Renal cortex interstitium (tissue), 15 donors: ENCODE measurements at places on chromosomes 4 and X. TPM values are rescaled to one million over a fixed set of nuclear protein-coding genes. Genes with fewer than 3 reads are reported as not detected.

DNA sequence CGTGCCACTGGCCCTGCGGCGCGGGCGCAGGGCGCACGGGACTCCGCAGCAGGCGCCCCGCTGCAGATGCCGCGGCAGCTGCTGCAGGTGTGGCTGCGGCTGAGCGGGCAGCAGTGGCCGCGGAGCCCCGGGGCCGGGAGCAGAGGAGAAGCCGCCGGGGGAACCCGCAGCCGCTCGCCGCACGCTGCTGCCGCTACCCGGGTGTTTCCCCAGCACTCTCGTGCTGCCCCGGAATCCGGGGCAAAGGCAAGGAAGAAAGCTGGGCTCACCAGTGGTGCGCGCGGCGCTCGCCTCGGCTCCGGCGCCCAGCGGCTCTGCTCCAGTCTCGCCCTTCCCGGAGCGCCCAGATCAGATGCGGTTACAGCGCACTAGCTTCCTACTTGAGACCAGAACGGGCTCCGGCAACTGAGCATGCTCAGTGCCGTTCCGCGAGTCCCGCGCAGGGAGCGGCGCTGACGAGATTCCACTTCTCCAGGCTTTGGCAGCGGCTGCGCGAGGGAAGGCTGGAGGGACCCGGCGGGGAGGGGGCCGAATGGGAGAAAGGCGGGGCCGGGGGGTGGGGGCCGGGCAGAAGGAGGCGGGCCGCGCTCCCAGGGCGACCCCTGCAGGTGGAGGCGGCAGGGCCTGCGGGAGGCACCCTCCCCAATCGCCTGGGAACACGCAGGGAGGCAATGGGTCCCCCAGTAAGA, at the start of gene APBB2:
TSS of gene APBB2 (minus strand) at position 407 of the 689 bp plus-strand sequence. CDS start 181,288 bp downstream, outside the sequence.
- DNase-seq = peak; percentile 95

GRCh38 chr4:26583538-26583864, 383 bp upstream of the TBC1D19 start:
- no peak for DNase-seq

- DNase-seq = no peak
Measured at GRCh38 chr4:81380437-81380836, 91.3 kb downstream of the RASGEF1B start.

GRCh38 chr4:181173046-181173445, 1070.2 kb upstream of the TENM3 start:
- DNase-seq = no peak

DNA sequence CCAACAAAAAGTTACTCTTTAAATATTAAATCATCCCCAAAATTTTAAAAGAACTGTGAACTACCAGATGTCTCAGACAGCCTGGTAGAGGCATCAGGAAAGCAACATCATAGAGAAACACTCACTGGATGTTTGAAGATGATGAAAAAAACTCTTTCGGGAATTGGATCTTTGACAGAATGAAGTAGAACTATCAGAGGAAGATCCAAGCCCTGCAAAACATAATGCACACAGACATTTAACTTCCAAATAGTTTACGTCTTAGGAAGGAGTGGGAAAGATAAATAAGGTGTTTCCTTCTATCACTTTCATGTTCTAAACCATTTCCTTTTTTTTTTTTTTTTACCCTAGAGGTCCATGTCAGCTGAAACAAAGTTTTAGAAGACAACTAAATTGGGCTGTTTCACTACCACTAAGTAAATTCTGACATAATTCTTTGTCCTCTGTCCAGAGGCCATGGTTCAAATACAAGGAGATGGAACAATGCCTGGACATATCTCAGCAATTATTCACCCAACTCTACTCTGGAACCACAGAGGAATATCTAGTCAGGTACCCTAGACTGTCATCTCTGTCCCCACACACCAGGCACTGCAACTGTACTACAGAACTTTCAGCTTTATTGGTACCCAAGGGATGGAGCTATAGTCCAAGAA, 217.7 kb upstream of the INTU start:
- DNase-seq = no peak

DNA sequence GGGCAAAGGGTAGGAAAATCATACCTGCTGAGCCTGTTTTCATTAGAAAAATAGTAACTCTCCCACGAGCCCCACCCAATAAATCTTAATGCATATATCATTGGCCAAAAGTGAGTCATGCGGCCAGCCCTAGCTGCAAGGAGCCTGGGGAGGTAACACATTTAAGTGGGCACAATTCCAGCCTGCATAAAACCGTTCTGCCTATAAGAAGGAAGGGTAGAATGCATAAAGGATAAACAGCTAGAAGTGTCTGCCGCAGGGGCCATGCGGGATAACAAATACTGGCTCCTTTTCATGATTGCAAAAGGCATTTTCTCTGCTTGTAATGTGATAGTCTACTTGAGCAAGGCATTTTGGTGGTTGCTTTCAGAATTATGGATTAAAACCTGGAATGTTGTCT, 37.1 kb downstream of the EFHC2 start:
- no peak for DNase-seq

DNA sequence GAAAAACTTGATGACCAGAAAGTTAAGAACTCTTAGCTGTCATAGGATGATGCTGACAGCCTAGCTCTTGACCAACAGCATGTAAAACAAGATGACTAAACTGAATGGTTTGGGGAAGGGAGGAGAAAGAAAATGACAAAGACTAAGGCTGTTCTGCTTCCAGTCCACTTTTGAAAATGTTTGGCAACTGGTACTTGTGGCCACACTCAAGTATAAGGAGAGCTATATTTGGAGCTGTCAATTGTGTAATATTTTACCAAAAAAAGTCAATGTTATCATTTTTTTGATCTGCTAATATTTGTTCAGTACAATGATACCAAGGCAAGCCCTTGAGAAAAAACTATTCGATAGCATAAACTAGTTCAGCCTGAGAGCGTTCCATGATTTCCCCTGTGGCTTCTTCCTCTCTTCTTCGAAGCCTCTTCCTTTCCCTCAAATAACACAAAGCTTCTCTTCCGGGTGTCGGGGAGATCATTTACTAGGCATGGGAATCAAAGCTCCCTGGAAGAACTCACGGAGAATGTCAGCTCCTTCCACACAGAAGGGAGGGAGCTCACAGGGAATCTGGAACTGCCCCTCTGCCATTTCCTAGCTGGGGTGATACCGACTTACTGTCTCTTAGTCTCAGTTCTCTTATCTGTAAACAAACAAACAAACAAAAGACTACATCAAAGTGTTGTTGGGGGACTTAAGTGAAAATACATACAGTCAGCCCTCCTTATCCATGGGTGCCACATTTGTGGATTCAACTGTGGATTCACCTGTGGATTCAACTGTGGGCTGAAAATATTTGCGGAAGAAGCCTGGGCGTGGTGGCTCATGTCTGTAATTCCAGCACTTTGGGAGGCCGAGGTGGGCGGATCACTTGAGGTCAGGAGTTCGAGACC, 82.6 kb downstream of the SCD5 start:
- DNase-seq = no peak

DNA sequence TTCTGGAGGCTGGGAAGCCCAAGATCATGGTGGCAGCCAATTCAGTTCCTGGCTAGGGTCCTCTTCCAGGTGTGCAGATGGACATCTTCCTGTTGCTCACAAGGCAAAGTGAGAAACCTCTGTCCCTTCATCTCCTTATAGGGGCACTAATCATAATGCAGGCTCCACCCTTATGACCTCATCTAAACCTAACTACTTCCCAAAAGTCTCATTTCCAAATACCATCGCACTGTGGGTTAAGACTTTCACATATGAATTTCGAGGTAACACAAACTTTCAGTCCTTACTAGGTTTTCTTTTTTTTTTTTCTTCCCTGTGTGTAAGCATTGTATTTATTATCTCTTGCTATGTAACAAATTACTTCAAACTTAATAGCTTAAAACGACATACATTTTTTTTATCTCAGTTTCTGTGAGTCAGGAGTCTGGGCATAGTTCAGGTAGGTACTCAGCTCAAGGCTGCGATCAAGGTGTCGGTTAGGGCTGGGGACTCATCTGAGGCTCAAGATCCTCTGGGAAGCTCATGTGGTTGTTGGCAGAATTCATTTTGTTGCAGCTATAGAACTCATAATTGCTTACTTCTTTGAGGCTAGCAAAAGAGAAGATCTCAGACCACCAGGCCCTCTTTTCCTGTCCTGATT, 204.7 kb upstream of the STK26 start:
- no peak for DNase-seq

DNA sequence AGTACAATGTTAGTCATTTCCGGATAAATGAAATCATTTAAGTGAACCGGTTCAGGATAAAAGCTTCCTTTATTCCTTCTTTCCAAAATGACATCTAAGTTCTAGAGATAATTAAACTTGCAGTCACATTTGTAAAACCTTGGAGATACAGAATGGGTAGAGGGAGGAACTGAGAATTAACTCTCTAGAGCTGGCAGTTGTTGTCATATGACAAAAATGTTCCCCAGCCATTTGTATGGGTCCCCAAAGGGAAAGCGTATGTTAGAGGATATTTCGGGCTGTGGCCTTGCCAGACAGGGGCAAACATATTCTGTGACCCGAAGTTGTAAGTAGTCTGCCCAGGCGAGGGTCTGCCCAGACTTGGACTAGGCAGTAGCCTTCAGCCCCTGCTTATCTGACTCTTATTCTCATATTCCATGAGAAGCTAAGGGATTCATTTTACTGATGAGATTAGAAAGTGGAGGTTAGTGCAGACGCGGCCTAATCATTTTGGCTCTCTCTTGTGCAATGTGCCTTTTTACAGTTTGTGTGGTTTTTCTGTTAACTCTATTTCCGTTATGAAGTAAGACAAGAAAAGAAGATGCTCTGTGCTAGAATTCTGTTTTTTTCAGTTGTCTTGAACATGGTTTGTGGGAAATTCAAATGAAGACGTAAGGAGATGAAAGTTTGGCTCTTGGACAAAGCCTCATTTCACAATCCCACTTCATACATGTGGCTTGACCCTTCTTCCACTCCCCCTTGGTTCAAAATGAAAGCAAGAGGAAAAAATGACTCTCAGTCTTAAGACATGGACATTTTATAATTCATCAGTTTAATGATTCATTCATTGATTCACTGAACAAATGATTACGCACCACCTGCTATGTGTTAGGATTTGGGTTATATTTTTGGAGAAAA, 2394.2 kb upstream of the AGA start:
- DNase-seq = no peak

DNA sequence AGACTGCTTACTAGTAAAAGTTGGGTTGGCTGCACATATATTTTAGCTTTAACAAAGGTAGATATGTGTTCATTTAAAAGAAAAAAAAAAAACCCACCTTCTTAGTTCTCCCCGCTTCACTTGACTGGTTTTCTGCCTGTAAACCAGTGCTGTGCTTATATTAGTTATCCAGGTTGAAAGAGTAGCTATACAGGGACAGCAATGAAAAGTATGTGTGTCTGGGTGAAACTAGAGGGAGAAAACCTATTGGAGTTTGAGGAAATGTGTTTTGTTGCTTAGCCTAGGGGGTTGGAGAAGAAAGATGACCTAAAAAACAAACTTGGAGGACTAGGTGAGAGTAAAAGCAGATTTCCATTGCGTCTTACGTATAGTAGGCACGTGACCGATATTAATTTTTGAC, 4.5 kb downstream of the JADE1 start:
- DNase-seq = no peak

DNA sequence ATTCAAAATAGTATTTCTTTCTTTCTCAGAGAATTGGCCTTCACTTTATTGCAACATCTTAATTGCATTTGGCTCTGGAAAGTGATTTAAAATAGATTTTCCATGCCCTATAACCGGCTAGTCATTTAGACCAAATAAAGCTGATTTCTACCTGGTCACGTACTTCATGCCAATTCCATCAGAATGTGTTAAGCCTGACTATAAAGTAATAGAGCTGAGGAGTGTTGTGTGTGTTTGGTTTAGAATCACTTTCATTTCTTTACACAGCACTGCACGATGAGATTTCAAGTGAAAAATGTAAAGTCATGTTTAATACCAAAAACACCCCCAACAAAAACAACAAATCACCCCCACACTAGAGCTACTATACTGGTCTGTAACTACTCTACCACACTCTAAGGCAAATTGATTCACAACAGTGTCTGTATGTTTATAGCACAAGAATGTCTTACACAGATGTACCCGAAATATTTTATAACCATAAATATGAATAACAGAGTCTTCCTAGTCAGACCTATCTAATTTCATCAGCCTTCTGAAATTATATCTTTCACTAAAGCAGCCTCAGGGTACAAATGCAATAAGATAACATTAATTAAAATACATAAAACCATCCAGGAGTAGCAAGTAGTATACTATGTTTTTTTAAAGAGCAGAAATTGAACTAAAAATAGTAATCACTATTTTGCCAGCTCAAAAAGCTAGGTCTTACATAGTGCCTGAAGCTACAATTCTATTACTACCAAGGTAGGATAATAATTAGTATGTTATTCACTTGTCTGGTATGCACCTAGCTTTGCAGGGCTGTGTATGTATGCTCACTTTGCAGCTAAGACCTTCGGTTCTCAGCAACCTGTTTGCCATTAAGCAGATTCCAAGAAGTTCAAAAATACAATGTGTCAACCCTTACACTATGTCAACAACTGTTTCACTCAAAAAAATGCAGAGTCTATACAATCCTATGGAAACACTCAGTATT, 28.4 kb downstream of the APBB2 start:
- no peak for DNase-seq

GRCh38 chr4:83870328-83870950, 334.5 kb downstream of the GPAT3 start:
- no peak for DNase-seq

DNA sequence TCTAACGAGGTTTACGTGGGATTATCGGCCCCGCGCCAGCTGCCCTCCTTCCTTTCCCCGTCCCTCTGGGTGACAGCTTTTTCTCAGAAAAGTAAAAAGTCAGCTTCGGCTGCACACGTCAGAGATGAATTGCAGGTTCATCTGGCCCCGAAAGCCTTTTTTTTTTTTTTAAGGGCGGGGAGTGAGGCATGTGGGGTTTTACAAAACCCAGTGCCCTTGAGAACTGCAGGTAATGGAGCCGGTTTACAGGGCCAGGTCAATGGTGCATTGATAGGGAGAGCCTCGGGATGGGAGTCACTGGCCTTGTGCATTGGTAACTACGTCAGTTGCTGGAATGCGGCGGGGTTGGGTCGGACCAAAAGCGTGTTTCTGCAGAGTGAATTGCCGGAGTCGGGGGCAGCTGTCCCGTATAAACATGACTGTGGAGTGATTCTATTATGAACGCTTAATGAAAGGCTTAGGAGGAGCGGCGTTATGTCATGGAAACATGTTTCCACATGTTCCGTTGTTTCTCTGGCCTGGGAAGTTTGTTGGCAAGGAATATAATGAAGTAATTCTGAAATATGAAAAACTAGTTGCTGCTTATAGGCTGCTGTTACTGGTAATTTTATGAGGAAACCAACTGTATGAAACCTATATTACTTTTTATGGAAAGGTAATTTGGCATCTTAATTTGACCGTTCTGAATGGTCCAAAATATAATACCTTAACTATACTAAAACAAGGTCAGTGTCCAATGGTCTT, 1.1 kb downstream of the HSPA4L start:
- DNase-seq = peak; percentile 18

- no peak for DNase-seq
Measured at GRCh38 chr4:114866901-114867670, 246.3 kb downstream of the NDST4 start.

Gene TSPYL2
- polyA plus RNA-seq = 30.0 TPM

Gene ACSL4
- polyA plus RNA-seq = 35.7 TPM

Gene SPANXA1
- polyA plus RNA-seq = not detected

Gene ARHGAP4
- polyA plus RNA-seq = 21.5 TPM

Gene NDST3
- 3.1 TPM for polyA plus RNA-seq

Gene MAGEA1
- not detected for polyA plus RNA-seq

Gene HDX
- polyA plus RNA-seq = 5.2 TPM

Gene GNRHR
- polyA plus RNA-seq = 0.54 TPM

Gene BGN
- polyA plus RNA-seq = 162 TPM

Gene MID1
- 32.6 TPM for polyA plus RNA-seq

Gene TRIML2
- not detected for polyA plus RNA-seq
